H9 (cell line): ENCODE measurements at places on chromosomes 1 and 21.

DNA sequence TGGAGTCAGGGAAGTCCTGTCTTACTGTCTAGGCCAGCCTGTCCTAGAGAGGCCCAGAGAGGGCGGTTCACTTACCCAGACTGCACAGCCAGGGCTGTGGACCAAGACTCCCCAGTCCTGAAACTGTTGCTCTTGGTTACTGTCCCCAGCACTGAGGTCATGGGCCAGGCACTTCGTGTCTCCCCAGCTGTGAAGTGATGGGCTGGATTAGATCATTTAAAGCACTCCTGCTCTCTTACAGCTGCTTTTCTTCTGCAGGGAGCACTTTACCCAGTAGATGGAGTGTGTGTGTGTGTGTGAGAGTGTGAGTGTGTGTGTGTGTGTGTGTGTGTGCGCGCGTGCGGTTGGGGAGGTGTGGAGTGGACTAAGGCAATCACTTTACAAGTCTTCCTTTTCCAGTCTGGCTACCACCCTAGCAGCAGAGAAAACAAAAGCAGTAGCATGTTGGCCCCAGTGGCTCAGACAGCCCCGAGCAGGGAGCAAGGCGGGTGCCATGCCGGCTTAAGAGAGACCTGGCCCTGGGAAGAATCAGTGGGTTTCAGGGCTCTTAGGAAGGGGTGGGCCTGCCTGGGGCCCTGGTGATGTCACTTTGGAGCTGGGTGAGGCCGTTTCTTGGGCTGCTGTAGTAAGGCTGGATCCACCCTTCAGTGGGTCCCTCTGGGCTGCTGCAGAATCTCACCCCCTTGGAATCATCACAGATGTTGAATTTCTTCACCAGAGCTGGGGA lies 2.4 kb downstream of the SPSB1 start:
- no peak for DNase-seq

DNA sequence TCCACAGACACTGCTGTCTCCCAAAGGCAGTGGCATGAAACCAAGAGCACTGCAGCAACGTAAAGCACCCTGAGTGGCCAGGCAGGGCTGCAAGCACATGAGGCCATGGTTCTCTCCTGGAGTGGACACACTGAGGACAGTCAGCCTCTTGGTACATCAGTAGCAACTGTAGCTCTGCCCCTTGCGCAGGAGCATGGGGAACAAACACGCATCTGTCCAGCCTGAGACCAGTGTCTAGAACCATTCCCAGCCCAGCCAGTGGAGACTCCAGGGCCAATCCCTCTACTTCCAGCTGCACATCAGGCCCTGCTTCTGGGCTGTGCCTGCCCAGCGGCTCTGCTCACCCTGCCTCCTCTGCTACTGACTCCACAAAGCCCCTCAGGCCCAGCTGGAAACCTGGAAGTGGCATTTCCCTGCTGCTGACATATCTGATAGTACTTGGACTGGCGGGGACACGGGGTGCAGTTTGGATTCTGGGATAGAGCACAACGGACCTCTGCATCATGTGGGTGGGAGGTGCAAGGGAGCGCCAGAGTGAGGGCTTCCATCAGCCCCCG lies 49.0 kb downstream of the TOR1AIP2 start:
- DNase-seq, result no peak

DNA sequence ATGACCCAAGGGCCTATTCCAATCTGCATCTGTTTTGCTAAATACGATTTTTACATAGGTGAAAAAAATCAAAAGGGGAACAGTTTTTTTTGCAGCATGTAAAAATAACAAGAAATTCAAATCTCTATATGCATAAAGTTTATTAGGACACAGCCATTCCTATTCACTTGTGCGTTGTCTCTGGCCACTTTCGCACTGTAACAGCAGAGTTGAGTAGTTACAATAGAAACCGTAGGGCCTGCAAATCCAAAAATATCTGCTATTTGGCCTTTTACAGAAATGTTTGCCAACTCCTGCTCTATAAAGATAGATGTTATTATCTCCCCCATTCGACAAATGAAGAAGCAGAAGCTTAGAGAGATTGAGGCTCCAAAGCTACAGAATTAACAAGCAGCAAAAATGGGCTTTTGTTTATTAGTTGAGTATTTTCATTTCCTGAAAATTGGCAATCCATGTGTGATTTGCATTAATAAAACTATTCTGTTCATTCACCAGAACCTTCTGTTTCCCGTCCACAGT lies 5.5 kb downstream of the DYNLT5 start:
- no peak for DNase-seq

GRCh38 chr21:42986125-42986783 lies 11.9 kb downstream of the PKNOX1 start:
- no peak for DNase-seq

- DNase-seq, result no peak
Observed at GRCh38 chr1:8120693-8121260, 94.7 kb upstream of the ERRFI1 start.

- DNase-seq, result no peak
Observed at GRCh38 chr21:34779860-34780259, 111.1 kb downstream of the CLIC6 start.

DNA sequence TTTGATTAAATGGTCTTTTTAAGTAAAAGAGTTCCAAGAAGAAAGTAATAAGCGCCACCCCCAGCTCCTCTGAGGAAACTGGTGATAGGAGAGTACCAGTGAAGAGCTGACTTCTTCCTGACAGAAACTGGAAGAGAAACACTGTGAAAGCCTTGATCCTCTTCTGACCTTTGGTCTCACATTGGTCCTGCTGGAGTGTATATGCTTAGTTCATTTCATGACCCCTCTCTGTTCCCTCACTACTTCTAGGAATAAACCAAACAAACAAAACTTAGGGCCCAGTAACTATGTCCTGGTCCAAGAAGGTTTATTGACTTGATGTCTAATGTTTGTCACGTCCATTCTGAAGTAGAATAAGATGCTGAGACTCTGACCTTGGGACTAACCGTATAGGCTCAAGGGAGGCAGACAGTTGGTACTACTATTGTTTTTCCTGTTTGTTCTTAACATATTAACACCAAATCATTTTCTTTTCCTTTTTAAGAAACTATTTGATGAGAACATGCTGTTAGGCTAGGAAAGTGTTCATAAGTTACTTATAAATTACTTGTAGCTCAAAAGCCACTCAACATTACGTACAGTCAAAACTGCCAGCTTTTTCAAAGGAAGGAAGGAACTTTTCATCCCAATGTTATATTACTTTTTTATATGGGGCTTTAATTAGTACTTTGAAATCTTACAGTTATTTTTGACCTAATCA lies 57.9 kb downstream of the MIER1 start:
- no peak for DNase-seq

GRCh38 chr1:197210426-197210825 lies 57.6 kb upstream of the CRB1 start:
- no peak for DNase-seq

- no peak for DNase-seq
Observed at GRCh38 chr1:207428783-207429182, 25.3 kb upstream of the CR2 start.

DNA sequence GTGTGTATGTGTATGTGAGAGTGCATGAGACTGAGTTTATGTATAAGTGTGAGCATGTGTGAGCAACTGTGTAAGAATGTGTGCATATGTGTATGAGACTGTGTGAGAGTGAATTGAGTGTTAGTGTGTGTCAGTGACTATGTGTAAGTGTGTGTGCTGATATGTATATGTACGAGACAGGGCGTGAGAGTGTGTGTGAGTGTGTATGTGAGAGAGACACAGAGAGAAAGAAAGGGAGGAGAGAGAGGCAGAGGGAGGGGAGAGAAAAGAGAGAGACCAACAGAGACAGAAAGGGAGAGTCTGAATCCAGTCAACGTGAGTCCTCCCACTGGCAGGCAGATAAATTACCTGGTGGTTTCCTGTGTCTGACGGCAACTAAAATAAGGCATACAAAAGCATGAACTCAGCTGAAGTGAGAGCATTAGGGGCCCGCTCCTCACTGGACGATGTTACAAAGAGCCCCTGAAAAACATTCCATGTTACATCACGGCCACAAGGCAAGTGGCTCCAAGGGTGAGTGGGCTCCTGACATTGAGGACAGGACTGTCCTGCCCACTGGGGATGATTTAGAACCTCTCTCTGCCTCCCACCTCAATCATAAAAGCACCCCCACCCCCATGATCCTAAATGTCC lies 66.6 kb upstream of the TIAM1 start:
- DNase-seq, result no peak

- no peak for DNase-seq
Observed at GRCh38 chr1:48740621-48741020, 36.1 kb downstream of the BEND5 start.

DNA sequence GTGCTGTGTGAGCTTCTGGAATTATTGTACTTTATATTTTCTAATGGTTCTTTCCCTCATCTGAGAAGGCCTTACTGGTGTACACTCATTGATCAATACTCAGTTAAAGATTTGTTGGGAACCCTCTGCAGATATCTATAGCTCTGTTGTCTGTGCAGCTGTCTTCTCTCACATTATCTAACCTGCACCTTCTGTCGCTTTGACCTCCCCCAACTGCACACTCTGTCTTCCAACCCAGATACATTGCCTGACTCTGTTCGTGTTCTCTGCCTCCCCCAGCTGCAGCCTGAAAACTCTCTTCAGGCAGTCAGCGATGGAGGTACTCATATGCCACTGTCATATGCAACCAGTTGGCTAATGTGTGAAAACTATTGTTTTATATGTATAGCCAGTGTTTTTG lies 334.3 kb downstream of the NCAM2 start:
- DNase-seq, result no peak
